ENCODE measurements at places on chromosomes 6 and 20.

DNA sequence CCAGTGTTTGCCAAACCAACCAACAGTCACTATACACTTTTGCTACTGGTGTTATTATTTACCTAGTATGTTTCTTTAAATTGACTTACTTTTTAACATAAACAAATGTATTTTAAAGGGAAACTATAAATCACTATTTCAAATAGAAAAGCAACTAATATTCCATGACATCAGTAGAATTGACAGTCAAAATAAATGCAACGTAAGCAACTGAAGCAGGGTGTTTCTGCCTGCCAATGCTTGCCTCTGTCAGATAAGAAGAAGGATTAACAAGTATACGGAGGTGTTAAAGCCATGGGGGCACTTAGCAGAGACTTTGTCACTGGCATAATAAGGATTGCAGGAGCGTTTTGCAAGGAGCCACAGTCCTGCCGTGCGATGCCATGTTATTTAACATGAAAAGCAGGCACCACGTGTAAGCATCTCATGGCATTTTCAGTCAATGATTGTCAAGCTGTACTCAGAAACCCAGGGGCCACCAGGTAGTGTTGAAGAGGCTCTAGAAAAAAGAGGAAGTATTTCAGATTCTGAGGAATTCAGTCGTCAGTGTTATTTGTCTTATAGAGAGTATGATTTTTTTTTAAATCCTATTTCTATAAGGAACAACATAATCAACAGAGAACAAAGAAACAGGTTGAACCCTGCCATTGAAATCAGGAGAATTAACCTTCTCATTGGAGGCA is 131.7 kb downstream of the BFSP1 start:
- no peak for DNase-seq

- DNase-seq, result no peak
Observed at GRCh38 chr6:148548749-148549140, 198.1 kb upstream of the UST start.

- DNase-seq, result no peak
Observed at GRCh38 chr6:14595751-14596150, 478.2 kb downstream of the CD83 start.

DNA sequence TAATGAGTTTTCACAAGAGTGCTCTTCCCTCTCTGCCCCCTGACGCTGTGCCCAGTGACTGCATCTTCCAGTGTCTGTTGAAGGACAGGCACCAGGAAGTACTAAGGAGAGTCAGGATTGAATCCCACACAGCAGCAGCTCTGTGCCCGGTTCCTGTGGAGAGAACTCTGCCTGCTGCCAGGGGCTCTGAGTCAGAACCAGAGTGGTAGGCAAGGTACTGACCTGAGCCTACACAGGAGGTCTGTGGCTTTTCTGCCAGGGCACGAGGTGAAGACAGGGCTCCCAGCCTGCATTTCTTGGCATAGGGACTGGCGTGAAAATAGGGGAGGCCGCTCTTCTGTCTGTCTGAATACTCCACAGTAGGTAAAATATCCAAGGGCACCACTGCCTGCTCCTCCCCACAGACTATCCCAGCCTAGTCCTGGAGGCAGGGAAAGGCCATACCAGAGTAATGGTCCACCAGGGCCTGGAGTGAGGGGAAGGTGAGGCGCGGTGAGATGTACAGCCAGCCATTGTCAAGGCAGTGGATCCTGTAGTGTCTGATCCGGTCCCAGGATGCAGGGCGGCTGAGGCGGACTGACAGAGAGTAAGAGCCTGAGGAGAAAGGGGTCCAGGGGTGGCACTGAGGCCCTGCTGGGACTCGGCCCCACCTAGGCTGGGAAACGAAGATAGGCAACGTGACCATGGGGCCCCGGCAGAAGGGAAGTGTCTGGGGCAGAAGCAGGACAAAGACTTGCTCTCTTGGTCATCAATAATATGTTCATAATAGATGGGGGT is 9.4 kb downstream of the RAB5IF start:
- DNase-seq, result no peak

- DNase-seq, result no peak
Observed at GRCh38 chr20:61185181-61185580, 66.9 kb upstream of the CDH4 start.

DNA sequence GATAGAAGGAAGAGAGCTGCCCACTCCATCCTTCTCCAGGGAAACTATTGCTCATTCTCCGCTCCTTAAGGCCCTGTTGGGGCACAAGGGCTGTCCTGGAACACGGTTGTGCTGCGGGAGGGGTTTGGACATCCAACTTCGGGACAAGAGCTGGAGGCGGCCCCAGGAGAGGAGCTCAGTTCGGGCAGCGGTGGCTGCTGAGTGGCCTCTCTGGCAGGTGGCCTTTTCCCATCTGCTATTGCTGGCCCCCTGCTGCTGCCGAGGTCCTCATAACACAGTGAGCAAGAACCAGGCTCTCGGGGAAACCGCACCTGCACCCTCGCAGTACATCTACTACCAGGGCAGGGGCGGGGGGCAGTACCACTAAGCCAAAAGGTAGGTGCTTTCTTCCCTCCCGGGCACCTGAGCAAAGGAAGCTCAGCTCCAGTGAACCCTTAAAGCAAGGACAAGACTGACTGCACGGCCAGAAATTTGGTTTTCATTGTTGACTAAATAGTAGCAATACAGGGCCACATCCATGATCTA is 63.7 kb downstream of the PSMG4 start:
- DNase-seq, result no peak

- DNase-seq, result no peak
Observed at GRCh38 chr20:33081411-33082154, 2.1 kb downstream of the BPIFB4 start.

GRCh38 chr20:45041464-45042337 is 59.2 kb downstream of the KCNS1 start:
- DNase-seq, result no peak

GRCh38 chr6:12324748-12325147 is 34.6 kb downstream of the EDN1 start:
- no peak for DNase-seq

DNA sequence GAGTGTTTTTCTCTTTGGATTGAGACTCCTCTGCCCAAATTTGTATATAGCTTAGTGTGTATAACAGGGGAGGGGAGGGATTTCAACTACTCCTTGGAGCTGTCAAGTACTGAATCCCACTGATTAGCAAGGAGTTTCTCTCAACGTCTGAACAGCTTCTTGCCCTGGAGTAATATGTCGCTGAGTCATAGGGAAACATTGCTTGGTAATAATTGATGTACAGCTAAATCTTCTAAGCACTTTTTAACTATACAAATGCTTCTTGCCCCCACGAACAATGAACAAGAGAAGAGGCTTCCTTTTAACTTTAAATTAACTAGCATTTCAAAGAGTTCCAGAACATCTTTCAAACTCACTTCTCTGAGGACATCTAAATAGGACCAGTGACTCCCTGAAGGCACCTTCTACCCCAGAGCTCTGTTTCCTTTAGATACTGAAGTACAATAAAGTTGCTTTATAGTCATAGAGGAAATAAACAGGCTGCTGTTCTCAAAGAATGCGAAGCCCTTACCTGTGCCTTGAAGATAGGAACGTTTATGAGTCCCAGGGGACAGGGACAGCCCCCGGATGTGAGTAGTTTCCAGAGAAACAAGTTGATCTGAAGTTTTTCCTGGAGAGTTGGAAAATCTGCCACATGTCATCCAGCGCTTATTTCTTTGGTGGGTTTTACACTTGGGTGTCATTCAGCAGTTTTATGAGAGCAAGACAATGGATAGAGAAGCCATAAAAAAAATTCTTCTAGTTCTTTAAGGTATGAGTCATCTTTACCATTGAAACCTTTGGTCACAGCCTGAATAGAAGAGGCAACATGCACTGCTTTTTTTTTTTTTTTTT is 462.5 kb upstream of the BTBD3 start:
- DNase-seq, result no peak

DNA sequence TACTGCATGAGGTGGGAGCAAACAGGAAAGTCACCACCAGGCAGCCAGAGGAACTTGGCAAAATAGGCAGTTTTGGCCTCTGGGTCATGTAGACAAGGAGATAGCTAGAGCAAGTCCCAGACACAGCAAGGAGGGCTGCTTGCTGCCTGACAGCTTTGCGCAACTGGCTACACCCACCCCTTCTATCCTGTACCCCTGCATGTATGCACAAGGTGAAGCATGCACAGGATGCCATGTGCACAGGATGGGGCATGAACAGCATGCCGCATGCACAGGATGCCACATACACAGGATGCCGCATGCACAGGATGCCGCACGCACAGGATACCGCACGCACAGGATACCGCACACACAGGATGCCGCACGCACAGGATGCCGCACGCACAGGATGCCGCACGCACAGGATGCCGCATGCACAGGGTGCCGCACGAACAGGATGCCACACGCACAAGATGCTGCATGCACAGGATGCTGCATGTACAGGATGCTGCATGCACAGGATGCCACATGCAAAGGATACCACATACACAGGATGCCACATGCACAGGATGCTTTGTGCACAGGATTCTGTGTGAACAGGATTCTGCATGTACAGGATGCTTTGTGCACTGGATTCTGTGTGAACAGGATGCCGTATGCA is 104.9 kb upstream of the IYD start:
- DNase-seq, result no peak

GRCh38 chr20:10632721-10633509 is 40.9 kb downstream of the JAG1 start:
- DNase-seq, result no peak

- no peak for DNase-seq
Observed at GRCh38 chr6:34484899-34485298, 19.0 kb downstream of the PACSIN1 start.

- DNase-seq, result no peak
Observed at GRCh38 chr6:36305885-36306284, 30.8 kb downstream of the BNIP5 start.

DNA sequence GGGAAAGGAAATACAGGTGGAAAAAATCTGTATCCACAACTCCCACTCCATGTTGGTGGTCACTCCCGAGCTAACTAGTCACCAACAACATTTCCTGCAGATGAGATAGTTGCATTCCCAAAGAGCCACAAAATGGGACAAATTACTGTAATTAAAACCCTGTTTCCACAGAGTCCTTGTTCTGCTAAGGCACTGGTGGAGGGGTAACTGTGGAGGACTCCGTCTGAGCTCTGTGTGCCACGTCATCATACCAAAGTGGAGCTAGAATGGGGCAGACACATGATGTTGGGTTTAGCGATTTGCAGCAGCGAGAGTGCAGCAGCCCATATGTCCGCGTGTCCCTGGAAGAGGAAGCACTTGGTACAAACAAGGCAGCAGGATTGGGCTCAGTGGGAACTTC is 172.5 kb upstream of the KCNK16 start:
- DNase-seq, result no peak

DNA sequence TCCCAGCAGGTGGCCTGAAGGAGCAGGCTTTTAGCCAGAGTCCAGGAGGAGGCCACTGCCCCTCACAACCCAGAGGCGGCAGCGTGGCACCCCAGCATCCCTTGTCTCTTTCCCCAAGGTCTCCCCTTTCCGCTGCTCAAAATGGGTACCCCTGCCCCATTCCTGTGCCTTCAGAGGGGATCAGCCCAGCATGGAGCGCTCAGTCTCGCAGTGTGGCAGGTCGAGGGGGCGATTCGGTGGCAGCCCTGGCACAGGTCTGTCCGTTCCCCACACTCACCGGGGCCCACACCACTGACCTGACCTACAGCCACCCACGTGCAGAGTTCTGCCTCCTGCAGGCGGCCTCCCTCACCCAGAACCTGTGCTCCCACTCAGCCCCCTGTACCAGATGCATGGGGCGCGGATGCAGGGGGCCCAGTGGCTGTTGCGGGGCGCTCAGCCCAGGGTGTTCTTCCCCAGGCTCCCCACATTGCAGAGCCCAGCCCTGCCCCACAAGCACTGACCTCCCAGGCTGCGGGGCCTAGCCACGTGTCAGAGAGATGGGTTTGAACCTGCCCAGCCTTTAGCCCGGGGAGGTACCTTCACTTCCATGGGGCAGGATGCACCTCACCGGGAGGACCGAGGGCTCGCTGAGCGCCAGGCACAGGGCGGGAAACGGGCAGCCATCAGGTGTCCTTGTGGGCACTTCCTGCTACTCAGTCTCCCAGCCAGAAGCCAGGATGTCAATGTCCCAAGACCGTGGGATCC is 41.8 kb downstream of the DSTN start:
- no peak for DNase-seq

DNA sequence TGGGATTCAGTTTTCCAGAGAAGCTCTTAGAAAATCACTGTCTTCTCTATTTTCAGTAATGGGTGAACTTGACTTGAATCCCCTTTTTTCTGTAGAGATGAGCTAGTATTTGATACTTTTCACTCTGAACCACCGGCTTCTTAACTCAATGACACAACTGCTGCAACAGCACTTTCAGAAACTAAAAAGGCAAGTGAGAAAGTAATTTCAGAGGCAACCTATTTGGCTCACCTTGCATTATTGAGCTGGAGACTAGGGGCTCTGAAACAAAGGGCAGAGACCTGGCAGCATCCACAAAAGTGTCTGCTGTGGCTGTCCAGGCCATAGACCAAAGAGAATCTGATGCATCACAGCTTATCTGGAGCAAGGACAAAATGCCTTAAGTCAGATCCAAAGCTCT is 289.8 kb upstream of the IRAK1BP1 start:
- no peak for DNase-seq

DNA sequence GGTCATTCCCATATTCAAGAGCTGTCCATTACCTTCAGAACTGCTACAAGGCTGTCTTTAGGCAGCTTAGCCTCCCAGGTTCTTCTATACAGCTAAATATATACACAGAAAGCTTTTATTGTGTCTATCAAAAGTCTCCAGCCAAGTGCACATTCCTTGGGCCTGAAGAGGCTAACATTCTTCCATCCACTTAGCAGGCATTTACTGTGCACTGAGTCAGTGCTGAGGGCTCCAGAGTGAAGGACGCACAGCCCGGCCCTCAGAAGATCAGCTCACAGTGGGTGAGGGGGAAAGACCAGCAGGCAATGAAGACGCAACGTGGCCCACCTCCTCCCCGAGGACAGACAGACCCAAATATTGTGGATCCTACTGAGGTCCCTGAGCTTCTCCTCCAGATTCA is 569.9 kb downstream of the CDH26 start:
- DNase-seq, result no peak

GRCh38 chr6:18323935-18324705 is 59.8 kb upstream of the DEK start:
- DNase-seq, result no peak

DNA sequence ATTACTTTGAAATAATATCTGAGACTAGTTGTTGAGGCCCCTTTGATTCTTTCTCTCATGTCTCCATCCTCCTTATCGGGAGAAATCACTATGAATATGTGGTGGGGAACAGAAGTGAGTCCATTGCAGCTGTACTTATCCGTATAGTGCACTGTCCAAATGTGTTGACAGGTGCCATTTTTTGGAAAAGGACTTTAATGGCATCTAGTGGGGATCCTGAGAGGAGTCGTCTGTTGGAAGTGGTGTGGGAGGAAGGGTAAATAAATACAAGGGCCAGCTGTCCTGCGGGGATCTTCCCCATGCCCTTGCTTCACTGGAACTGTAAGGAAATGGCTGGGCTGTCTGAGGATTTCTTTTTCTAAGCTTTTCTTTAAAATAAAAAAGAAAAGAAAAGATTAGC is 19.4 kb downstream of the TPX2 start:
- DNase-seq, result no peak

DNA sequence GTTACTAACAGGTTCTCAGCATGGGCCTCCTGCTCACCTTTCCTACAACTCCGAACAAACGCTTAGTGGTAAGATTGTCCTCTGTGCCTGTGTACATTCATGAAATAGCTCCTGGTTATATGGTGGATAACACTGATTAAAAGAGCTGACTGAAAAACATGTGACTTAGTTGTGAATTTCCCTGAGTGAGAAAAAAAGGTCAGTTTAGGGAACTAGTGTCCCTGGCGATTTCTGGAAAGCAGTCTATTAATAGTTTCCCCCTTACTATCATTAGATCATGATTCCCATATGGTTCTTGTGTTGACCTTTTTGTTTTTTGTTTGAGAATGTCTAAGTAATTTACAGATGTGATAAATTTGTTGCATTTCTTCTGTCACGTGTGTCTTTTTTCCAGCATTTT is 15.6 kb downstream of the SNRPC start:
- no peak for DNase-seq
